Activated CD4-positive, alpha-beta memory T cell treated with anti-CD3 and anti-CD28 coated beads for 36 hours (primary cell): ENCODE measurements at places on chromosomes 2 and 18. TPM values are rescaled to one million over a fixed set of nuclear protein-coding genes. Genes with fewer than 3 reads are reported as not detected.

Gene MLPH
- not detected for total RNA-seq

Gene GEN1
- 24.0 TPM for total RNA-seq

Gene MAPK4
- total RNA-seq: not detected

Gene RFX8
- 0.90 TPM for total RNA-seq

Gene TOGARAM2
- total RNA-seq: 9.6 TPM

Gene RND3
- not detected for total RNA-seq

Gene VIT
- not detected for total RNA-seq

Gene ESCO1
- 18.6 TPM for total RNA-seq

Gene SCN9A
- total RNA-seq: not detected

Gene CCDC121
- 0.36 TPM for total RNA-seq

DNA sequence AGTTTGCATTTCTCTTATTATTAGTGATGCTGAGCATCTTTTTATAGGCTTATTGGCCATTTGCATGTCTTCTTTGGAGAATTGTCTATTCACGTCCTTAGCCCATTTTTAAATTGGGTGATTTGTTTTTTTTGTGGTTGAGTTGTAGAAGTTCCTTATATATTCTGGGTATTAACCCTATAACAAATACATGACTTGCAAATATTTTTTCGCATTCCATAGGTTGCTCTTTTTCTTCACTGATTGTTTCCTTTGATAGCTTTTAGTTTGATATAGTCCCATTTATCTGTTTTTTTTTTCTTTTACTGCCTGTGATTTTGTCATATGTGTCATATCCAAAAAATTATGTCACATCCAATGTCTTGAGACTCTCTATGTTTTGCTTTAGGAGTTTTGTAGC lies 243.6 kb downstream of the GPD2 start:
- no peak for DNase-seq

GRCh38 chr18:59740141-59740540 lies 42.9 kb upstream of the CCBE1 start:
- DNase-seq: no peak

DNA sequence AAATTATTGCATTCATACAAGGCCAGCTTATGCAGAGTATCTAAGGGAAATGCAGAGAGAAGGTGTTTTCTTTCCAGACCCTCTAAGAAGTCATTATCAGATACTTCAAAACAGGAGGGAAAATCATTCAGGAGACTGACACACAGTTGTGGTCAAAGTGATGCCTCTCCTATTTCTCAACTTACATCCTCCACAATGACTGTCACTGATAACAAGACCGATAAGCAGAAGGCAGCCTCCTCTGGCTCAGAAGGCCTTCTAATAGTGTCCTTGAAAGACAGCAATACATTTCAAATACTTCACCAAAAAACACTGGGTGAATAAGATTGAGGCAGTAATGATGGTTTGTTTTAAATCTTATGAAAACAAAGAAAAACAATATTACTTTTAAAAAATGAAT lies 199.7 kb downstream of the PIEZO2 start:
- DNase-seq: no peak

GRCh38 chr2:114651933-114652332 lies 209.5 kb downstream of the DPP10 start:
- DNase-seq: no peak

DNA sequence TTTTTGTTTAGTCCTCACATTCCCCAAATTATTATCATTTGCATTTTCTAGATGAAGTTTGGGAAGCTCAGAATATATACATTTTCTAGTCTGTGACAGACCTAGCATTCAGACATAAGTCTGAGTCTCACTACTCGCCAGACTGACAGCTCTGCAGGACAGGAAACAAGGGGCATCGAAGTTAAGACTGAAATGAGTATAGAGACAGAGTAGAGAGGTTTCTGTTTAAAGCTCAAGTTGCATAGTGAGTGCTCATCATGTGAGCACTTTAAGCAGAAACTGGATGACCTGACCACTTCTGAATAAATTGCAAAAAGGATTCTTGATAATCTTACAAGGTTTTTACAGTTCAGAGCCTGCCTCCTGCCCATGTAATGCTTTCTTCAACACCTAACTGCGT lies 1.1 kb downstream of the HADHB start:
- DNase-seq: peak; percentile 53

DNA sequence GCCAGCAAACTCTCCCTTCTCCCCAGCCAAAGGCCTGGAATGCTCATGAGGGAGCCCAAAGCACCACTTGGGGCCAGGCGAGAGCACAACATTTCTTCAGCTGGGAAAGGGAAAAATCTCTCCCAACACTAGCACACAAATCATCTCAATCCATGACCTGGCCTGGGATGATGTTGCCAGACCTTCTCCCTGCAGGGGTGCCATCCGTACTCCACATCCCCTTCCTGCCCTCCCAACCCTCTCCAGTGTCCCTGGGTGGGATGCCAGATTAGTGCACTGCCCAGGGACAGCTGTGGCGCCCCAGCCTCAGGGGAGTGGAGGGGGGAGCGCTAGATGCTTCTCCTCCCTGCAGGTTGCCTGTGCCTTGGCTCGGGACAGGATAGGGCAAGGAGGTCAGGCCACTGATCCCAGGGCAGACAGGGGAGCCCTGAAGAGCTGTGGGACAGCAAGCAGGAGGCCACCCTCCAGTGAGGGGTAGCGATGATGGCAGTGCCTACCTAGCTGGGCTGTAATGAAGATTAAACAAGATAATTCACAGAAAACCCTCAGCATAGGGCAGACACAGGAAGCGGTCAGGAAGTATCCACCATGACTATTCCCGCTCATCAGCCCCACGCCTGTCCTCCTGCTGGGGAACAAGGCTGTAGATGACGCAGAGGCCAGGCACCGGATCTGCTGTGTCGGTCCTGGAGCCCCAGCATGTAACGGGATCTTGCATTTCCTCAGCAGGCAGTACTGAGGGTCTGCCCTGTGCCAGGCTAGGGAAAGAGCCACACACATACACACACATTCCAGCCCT lies 31.1 kb downstream of the SERTAD2 start:
- no peak for DNase-seq

DNA sequence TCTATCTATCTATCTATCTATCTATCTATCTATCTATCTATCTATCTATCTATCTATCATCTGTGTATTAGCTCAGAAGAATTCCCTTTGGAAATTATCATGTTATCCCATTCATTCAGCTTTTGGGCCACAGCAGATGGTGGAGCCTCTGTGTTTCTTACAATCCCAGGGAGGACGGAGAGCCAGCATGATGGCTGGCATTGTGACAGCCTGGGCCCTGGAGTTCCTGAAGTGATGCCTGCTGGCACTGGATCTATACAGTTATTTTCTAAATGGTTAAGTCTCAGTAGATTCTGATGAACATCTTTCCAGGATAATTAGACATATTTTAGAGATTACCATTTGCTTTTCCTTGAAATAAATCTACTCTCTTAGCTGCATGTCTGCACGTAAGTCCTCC lies 385.4 kb upstream of the NXPH2 start:
- no peak for DNase-seq

GRCh38 chr2:231364961-231365810 lies 30.3 kb upstream of the B3GNT7 start:
- no peak for DNase-seq

- no peak for DNase-seq
Measured at GRCh38 chr2:163077241-163077640, 238.7 kb upstream of the KCNH7 start.

DNA sequence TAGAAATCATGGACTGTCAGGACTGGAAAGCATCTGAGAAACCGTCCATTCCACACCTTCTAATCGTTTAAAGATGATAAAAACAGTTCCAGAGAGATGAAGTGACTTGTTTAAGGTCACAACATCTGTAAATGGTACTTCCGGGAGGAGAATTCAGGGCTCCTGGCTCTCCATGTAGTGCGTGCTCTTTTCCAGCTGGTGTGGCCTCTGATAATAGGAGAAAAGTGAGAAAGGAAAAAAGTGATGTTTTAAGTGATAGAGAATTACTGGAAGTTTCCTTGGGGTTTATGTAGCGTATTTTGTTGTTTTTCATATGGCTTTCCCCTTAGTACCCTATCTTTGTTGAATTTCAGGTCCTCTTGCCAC lies 663 bp downstream of the C2orf49 start:
- no peak for DNase-seq

DNA sequence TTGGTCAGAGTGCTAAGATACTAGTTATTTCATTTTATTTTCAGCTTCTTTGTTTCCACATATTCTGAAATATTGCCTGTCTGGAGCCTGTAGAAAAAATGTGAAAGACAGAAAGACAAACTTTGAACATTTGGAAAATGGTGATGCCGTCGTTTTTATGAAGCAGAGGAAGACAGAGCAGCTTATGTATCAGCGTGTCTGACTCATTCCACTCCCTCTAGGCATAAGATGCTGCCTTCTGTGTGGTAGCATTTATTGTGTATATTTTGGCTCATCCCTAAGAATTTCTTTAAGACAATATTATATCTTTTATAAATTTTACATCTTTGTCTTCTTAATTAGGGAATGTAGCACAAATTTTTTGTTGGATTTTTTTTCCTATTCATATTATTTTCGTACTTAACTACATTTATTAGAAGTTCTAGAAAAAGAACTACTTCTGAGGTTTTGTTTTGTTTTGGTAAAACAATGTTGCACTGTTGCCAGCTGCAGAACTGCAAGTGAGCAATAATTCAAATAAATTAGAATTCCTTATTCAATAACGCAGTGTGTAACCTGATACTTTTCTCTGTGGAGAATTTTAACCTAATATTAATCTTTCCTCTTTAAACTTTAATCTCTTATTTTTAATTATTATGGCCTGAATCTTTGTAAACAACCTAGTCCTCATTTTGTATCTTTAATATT lies 300.4 kb downstream of the ZNF407 start:
- DNase-seq: no peak

GRCh38 chr2:152247337-152247695 lies 71.8 kb upstream of the STAM2 start:
- no peak for DNase-seq

DNA sequence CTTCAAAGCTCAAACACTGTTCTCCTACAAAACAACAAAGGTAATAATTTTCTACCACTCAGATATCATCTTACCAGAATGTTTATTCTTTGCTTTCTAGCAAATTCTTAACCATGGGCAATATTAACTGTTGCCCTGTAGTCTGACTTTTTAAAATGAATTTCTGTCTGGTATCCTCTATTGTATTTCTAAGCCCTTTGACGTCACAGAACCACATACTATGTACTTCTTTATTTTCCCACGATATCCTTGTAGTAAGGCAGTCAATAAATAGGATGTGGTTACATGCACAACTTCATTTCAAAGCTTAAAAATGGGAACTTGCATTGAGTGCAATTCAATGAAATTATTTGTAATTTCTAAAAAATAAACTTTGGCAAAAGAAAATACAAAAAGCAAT lies 58.7 kb downstream of the THADA start:
- DNase-seq: no peak

DNA sequence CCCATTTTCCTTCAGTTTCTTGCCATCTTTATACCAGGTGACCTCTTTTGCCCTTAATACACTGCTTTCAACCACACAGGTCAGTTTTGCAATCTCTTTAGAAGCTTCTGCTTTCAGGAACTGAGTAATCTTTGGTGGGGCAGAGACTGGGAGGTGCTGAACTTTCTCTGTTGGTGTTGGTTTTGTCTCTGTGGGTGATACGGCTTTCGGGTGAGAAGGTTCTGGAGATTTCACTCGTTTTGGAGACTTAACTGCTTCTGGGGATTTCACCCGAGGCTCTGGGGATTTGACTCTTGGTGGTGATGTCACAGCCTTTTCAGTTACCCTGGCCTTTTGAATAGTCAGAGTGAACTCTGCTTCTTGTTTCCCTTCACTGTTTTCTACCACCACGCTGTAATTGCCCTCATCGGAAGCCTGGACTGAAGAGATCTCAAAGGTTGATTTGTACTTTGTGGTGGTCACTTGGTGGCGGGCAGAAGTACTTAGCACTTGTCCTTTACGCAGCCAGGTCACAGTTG lies 50.4 kb downstream of the PLEKHA3 start:
- peak; percentile 78 for DNase-seq

GRCh38 chr18:46833899-46834298 lies 77.0 kb upstream of the ST8SIA5 start:
- DNase-seq: no peak

DNA sequence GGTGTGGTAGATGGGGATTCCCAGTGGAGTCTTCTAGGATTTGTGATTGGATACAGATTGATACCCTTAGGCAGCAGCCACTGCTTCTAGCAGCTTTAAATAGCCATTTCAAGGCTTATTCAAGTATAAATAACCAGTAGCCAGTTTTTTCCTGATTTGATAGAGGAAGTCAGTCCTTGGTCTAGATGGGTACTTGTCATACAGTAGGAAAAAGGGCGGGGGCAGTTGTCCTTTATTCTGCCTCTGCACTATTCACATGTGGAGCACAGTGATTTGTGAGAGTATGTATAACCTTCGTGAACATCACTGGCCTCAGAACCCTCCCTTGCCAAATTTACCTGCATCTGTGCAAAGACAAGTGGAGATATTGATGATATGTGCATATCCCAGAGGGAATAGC lies 6.8 kb downstream of the PPP1CB start:
- no peak for DNase-seq

DNA sequence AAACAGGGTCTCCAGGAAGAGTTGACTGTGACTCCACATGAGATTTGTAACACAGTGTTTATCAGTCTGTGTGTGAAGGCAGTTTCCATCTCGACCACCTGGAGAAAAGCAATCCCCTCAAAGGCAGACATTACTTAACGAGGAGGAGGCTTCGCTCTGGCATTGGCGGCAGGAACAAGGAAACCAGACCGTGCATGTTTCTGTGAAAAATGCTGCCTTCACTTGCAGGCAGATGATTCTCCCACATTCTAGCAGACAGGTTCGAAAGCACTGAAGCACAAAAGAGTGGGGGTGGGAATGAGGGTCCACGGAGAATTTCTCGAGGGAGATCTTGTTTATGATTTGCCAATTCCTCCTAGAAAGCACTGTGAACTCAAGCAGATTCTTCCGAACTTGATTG lies 414.0 kb downstream of the SLC4A3 start:
- no peak for DNase-seq

- DNase-seq: peak; percentile 7
Measured at GRCh38 chr2:649426-650342, 27.5 kb downstream of the TMEM18 start.

- DNase-seq: no peak
Measured at GRCh38 chr2:112916625-112917247, 5.8 kb downstream of the IL37 start.

DNA sequence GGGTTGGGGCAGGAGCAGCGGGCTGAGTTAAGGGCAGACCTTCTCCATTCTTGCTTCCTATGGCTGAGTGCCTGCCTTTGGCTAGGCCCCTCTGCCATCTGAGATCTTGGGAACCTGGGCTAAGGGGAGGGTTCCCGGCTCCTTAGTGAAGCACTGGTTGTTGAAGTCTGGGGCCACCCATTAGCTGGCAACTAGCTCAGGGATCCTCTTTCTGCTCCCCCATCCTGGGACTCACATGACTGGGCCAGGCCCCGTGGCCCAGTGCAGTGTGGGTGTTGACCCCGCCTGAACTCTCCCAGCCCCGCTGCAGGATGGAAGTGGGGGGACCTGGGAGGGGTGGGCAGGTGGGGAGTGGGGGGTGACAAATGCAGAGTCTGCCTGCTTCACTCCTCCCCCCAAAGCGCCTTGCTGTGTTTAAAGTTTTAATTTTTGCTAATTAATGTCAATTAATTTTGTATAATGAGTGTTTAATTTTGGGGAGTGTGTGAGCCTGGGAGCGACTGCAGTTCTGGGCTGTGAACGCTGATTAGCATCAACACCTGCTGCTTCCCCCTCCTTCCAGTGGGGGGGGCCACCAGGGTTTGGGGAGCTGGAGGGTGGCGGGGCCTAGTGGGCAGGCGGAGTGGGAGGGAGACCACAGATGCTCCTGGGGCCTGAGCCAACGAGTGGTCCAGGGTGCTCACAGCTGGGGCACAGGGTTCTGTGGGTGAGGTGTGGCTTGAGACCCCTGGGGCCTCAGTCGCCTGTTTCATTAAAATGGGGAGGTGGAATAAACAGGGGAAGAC lies 55.2 kb downstream of the EMX1 start:
- no peak for DNase-seq
